MCF 10A (cell line): ENCODE measurements at places on chromosomes 4 and X. TPM values are rescaled to one million over a fixed set of nuclear protein-coding genes. Genes with fewer than 3 reads are reported as not detected.

DNA sequence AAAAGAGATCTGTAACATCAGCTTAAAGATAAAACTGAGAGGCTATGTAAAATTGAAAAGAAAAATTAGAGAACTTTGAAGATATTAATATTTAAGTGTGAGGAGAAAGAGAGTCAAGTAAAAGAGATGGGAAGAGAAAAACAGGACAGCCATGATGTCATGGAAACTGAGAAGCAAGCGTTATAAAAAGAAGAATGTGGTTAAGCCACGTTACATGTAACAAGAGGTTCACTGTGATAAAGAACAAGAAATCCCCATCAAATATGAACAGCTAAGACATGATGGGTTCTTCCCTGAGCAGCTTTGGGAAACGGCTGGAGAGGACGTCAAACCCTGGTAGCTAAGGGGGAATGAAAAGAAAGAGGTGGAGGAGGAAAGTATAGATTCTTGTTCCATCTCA lies 1269.3 kb upstream of the TENM3 start:
- no peak for DNase-seq

- peak; percentile 49 for DNase-seq
These were observed 4.2 kb downstream of the CENPVL3 start for GRCh38 chrX:51614353-51615012.

- no peak for DNase-seq
These were observed 121.8 kb downstream of the TSPAN5 start for GRCh38 chr4:98536631-98537030.

DNA sequence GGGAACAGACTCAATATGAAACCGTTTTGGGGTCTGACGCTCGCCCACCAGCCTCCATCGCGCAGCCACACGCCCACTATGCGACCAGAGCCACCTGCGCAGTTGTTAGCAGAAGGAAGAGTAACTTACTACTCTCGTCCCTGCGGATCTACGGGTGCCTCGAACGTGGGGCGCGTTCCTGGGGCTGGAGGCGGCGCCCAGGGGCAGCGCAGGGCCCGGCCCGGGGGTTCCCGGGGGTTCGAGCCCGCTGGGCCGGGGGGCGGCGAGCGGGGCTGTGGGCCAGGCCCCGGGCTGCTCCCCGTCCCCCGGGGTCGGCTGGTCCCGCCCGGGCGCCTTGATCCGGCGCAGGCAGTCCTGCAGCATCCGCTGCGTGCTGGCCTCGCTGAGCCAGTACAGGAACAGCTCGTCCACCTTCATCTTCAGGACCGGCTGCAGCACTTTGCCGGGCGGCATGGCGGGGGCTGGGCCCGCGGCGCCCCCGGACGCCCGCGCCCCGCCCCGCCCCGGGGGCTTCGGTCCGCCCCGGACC lies 404 bp downstream of the PPP2R3B start:
- DNase-seq: no peak

- no peak for DNase-seq
These were observed 10.6 kb upstream of the CTSO start for GRCh38 chr4:155964016-155964891.

DNA sequence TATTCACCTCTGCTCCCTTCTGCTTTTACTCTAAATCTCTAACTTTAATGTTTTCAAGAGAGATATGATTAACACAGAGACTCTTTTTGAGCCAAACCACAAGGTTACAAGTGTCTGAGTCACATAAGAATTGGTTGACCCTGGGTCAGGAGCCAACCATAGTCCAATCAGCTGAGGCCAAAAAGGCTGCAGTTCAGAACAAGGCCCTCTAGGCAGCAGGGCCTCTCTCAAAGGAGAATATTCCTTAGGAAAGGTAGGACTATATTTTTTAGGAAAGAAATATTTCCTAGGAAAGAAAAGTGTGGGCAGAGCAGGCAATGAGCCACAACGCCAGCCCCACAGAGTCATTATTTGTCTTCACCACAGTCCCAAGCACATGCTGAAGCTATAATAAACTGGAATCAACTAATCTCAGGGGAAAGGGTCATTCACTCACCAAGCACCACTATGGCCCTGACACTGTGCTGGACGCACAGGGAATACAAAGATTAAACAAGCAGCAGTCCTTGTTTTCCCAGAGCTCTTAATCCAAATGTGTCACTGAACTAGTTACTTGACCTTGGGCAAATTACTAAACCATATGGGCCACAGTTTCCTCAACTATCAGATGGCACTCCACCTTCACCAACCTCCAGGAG lies 2.2 kb downstream of the ATP8A1 start:
- DNase-seq: peak; percentile 92

DNA sequence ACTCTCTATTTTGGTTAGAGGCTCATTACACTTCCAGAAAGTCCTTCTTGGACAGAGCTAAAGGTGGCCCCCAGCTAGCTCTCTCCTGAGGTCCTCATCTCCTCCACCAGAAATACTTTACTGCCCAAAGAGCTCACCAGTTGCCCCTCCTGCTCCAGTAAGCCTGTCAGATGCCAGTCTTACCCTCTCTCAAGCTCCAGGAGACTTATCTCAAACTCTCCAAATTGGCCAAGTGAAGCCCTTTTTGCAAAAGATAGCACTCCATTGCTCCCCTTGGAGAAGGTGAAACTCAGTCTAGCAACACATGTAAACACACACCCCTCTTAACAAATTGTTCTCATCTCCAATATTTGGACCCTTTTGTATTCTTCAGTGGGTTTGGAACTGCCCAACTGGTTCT lies 128.5 kb downstream of the ZNF330 start:
- DNase-seq: no peak

COX7B gene
- 245 and 344 TPM in 2 replicates for total RNA-seq

KIAA1210 gene
- total RNA-seq: not detected in 2 replicates

PCDH19 gene
- 0.12 and 0.70 TPM in 2 replicates for total RNA-seq

DNA sequence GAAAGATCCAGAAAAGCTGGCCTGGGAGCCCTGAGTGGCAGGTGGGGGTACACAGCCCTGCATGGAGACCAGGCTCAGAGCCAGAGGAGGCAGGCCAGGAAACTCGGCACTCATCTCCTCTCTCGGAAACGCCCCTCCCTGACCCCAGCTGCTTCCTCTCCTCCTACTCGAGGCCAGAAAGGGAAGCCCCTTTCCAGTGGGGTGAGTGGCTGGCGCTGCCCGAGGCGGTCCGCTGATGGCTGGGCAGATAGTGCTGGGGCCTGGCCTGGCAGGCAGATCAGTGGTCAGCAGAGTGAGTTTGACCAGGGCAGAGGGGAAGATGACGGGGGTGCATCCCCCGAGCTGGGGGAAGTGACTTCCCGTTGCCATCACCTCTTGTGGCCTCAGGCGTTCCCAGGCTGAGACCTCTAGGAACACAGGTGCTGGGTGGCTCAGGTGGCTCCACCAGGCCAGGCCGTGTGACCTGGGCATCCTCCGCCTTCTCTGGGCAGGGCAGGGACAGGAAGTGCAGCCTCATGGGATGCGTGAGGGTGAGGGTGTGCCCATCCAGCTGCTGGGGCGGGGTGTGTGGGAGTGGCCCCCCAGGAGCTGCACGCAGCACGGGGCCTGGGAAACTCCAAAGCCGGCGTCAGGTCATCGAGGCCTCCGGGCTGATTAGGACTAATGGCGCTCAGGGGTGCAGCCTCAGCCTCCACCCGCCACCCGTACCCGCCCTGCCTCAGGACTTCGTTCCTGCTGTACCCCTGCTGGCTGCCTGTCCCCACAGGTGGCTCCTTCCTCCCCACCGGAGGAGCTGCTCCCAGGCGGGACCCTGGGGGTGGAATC lies 5.7 kb downstream of the SH3BP2 start:
- peak; percentile 47 for DNase-seq

- DNase-seq: no peak
These were observed 727.9 kb downstream of the CCSER1 start for GRCh38 chr4:90855111-90855510.

UGT2B17 gene
- not detected in 2 replicates for total RNA-seq

COPS4 gene
- total RNA-seq: 34.7 and 36.6 TPM in 2 replicates

KLHL34 gene
- not detected in 2 replicates for total RNA-seq

GRCh38 chr4:74112399-74113105 lies 13.6 kb upstream of the CXCL2 start:
- DNase-seq: peak; percentile 47

- no peak for DNase-seq
These were observed 469.7 kb upstream of the FGF16 start for GRCh38 chrX:76977452-76977851.

DNA sequence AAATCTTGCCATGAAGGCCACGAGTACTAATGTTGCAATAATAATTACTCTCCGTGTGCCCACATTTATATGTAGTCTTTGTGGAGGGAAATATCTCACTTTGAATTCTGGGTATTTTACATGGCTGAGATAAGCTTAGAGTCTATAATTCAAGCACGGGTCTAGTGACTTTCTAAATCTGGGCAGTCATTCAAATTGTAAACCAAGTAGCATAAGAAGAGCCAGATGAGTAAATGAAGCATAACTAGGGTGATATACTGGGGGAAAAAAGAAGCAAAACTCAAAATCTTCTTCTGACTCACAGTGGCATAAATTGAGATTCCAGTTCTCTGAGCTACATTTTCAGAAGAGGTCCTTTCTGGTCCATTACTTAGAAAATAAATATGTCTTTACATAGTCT lies 53.0 kb downstream of the MAPK10 start:
- DNase-seq: peak; percentile 16

GRCh38 chr4:114364857-114365256 lies 233.8 kb upstream of the UGT8 start:
- no peak for DNase-seq

DNA sequence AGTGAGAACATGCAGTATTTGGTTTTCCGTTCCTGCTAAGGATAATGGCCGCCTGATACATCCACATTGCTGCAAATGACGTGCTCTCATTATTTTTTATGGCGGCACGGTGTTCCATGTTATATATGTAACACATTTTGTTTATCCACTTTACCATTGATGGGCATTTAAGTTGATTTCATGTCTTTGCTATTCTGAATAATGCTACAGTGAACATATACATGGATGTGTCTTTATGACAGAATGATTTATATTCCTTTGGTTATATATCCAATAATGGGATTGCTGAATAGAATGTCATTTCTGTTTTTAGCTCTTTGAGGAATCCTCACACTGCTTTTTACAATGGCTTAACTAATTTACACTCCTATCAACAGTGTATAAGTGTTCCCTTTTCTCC lies 1223.2 kb downstream of the RAPGEF2 start:
- no peak for DNase-seq

ASB5 gene
- total RNA-seq: not detected in 2 replicates

GRCh38 chr4:51835855-51836254 lies 7.1 kb upstream of the DCUN1D4 start:
- no peak for DNase-seq

BTK gene
- not detected in 2 replicates for total RNA-seq

GRCh38 chr4:56371426-56372220 lies 15.7 kb downstream of the AASDH start:
- DNase-seq: no peak

CT45A2 gene
- total RNA-seq: not detected in 2 replicates

TMEM255A gene
- not detected in 2 replicates for total RNA-seq

NR3C2 gene
- total RNA-seq: 0.21 and 0.34 TPM in 2 replicates

GRCh38 chr4:127149086-127149485 lies 483.7 kb upstream of the INTU start:
- no peak for DNase-seq
